ENCODE measurements at places on chromosomes 7 and 10.

GRCh38 chr10:133401500-133401899 lies 7.5 kb downstream of the MTG1 start:
- DNase-seq: no peak

- no peak for DNase-seq
Measured at GRCh38 chr7:134941952-134942351, 44.4 kb upstream of the AGBL3 start.

DNA sequence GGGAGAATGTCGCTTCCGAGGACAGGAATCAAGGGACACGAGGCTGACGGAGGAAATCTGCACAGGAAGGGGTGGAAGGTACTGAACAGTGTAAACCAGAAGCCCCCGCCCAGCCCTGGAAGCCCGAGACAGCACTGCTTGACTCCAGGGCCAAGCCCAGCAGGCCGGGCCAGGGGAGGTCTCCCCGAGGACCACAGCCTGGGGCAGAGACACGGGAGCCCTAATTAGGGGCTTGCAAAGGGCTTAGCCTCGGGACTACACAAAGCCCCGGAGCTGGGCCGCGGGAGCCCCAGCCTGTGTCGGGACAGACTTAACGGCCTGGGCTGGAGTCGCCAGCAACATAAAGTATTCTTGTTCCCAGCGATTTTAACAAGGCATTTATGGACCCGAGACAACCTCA lies 50.8 kb downstream of the OAT start:
- no peak for DNase-seq

- no peak for DNase-seq
Measured at GRCh38 chr7:31203551-31203950, 137.0 kb downstream of the NEUROD6 start.

DNA sequence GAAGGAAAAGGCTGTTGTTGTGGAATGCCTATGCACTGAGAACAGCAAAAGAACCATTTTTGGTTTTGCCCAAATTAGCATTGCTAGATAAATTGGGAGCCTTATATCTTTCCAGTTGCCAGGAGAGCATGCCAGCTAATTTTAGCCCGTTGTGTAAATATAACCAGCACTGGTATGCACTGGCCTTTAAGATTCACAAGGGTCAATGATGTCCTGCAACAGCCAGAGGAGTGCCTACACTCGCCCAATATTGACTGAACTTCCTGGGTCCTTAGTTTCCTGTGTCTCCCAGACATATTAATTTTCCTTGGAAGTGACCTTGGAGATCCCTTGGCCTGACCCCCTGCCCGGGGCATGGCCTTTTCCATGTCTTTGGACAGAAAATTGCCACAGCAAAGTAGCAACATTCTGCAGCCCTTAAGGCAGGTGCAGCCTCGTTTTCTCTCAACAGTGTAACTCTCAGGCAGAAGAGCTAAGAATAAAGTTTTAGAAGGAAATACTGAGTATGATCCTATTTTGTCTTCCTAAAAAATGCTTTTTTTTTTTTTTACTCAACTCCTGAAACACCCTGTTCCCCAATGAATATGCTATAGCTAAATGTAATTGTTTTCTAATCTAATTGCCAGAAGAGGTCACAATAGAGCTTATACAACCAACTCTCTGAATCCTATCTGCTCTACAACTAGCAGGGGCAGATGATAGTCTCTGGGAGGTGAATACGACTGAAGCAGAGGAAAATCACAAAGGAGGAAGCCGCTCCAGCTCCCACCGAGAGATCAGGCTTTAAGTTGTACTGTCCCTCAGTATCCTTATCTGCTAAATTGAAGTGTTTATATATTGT lies 131.9 kb upstream of the PCGF5 start:
- no peak for DNase-seq

GRCh38 chr10:14860791-14861190 lies 17.9 kb upstream of the SUV39H2 start:
- no peak for DNase-seq

DNA sequence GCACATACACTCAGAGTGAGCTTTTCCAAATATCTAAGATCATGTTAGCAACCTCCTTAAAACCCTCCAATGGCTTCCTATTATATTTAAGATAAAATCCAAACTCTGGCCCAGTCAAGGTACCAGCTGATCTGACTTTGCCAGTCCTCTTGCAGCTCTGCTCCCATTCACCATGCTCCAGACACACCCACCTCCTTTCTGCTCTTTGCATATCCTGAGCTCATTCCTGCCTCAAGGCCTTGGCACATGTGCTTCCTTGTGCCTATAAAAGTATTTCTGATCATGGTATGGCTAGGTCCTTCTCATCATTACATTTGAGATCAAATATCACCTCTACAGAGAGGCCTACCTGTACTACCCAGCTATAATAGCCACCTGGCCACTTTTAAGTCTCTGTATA lies 27.5 kb downstream of the XPNPEP1 start:
- DNase-seq: no peak

DNA sequence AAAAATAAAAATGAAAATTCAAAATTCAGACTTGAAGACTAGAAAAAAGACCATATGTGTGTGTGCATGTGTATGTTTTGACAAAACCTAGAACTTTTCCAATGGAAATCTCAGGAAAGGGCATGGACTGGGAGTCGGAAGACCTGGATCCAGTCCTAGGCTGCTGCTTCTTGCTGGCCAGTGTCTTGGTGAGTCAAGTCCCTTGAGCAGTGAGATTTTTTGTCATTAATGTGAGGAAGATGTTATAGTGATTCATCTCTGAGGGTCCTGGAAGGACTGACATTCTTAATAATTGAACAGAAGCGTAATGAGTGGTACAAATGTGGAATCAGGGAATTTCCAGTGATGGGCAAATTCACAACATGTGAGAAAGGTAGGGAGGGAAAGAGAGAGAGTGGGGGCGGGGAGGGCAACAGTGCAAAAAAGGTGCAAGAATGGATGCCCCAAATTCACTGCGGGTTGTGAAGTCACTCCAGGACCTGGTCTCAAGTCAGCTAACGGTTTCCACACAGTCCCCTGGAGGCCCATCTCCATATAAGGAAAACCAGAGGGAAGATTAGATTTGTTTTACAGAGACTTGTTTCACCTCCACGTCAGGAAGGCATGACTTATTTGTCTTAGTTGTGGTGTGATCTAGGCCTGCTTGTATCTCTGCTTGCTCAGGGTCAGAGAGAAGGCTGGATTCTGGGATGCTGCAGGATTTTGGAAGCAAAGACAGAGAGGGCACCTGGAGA lies 201.7 kb downstream of the BUB3 start:
- no peak for DNase-seq

- DNase-seq: no peak
Measured at GRCh38 chr7:134941185-134941900, 45.0 kb upstream of the AGBL3 start.

DNA sequence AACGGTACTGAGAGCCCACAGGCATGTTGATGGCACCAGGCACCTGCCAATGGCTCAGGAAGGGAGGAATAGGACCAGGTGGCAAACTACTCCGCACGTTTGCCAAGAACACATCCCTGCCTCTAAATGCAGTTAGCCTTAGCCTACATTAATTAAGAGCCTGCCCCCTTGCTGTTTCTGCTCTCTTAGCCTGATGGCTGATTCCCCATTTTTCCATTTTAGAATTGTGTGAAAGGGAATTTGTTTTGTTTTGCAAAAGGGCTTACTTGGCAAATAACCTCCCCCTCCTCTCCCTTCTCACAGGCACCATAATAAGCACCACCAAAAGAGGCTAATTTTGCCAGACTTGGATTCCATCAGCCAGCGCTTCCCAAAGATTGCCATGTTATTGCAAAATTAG lies 1203.2 kb downstream of the SORCS3 start:
- DNase-seq: no peak

GRCh38 chr10:91582153-91582554 lies 50.7 kb downstream of the PPP1R3C start:
- DNase-seq: no peak

DNA sequence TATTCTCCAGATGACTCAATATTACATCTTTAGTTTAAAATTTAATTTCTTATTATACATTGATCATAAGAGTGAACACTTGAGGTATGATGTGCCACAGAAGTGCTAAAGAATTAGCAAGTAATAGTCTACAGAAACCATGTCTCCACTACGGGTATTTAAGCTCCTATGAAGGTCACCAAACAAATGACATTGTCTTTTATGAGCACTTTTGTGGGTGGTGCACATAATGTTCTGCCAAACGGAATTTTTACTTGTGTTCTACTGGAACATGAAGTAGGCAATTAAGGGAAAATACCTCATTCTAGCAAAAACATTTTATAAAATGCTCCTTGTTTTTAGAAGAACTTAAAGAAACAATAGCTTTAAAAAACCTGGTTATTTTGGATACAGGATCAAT lies 27.4 kb upstream of the CUBN start:
- DNase-seq: no peak

GRCh38 chr10:118955951-118956801 lies 73.3 kb upstream of the NANOS1 start:
- DNase-seq: no peak

DNA sequence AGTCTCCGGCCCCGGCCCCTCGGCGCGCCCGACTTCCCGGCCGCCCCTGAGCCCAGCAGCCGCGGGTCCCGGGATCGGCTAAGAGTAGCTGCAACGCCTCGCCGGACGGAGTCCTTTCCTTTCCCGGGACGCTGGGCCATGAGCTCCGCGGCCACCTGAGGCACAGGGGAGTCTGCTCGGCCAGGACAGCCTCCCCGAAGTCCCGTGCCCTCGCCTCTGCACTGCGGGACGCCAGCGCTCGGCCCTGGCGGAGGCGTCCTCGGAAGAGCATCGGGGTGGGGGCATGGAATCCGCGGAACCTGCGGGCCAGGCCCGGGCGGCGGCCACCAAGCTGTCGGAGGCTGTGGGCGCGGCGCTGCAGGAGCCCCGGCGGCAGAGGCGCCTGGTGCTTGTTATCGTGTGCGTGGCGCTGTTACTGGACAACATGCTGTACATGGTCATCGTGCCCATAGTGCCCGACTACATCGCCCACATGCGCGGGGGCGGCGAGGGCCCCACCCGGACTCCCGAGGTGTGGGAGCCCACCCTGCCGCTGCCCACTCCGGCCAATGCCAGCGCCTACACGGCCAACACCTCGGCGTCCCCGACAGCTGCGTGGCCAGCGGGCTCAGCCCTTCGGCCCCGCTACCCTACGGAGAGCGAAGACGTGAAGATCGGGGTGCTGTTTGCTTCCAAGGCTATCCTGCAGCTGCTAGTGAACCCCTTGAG lies 502 bp downstream of the SLC18A3 start:
- DNase-seq: no peak
